Gastroesophageal sphincter (tissue), 4 donors: ENCODE measurements at places on chromosomes 1 and 21.

- ATAC-seq: no peak
Observed at GRCh38 chr1:213171711-213172110, 120.7 kb downstream of the RPS6KC1 start.

GRCh38 chr1:7705048-7705907 lies 65.8 kb upstream of the VAMP3 start:
- ATAC-seq: peak; percentile 8

GRCh38 chr1:35288761-35289160 lies 20.3 kb downstream of the ZMYM4 start:
- no peak for ATAC-seq

DNA sequence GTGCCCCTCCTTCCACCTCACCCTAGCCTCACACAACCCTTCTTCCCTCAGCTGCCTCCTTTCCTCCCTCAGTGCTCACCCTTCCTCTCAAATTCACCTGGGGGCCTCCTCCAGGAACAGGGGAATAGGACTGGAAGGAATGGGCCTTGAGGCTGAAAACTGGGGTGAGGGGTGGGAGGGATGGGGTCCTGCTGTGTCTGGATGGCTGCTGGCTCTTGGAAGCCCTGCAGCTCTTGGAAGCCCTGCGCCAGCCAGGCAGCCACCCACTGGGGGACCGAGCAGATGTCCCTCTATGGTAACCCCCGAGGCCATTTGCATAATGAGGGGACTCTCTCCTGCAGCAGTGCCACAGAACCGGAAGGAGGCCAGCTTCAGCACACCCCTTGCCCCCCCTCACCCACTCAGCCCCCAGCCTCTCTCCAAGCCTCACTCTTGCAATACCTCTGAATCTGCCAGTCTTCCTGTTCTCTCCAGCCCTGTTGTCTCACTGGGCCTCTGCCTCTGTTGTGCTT lies 85.2 kb downstream of the KIRREL1 start:
- no peak for ATAC-seq

- ATAC-seq: no peak
Observed at GRCh38 chr1:207282496-207283380, 38.7 kb upstream of the CD55 start.

GRCh38 chr1:185409345-185409744 lies 92.3 kb upstream of the IVNS1ABP start:
- ATAC-seq: no peak

DNA sequence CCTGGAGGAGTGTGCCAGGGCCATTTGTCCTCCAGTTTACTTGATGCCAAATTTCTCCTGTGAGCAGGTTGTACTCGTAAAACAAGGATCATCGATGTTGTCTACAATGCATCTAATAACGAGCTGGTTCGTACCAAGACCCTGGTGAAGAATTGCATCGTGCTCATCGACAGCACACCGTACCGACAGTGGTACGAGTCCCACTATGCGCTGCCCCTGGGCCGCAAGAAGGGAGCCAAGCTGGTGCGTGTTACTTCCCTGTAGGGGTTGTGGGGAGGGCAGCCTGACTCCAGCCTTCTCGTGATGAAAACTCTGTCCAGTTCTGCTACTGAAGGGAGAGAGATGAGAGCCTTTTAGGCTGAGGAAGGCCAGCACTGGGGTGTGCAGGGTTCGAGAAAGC lies 2.2 kb downstream of the RPS8 start:
- ATAC-seq: no peak

- ATAC-seq: no peak
Observed at GRCh38 chr21:45954261-45954660, 27.3 kb upstream of the COL6A1 start.

GRCh38 chr1:28592321-28593071 lies 431 bp downstream of the RAB42 start:
- peak; percentile 71 for ATAC-seq

- no peak for ATAC-seq
Observed at GRCh38 chr1:70319750-70320149, 34.8 kb downstream of the ANKRD13C start.

DNA sequence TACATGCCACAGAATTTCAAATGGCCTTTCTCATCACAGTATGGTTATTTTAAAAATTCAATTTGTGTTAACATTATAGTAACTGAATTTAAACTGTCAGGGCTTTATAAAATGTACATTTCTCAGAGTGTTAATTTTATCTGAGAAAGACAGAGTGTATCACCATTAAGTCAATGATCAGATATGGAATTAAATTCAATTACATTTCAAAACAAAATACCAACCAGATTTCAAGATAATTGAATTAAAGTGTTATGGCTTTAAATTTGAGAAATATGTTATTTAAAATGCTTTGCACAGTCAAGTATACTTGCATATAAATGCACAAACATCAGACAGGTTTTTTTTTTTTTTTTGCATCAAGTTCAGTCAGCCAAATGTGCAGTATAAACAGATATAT lies 1574.4 kb downstream of the BRINP3 start:
- no peak for ATAC-seq

- ATAC-seq: no peak
Observed at GRCh38 chr21:42768324-42769121, 110.8 kb downstream of the WDR4 start.

- ATAC-seq: no peak
Observed at GRCh38 chr1:51738681-51739080, 121.8 kb downstream of the OSBPL9 start.
